ENCODE measurements at places on chromosomes 5 and 9. TPM values are rescaled to one million over a fixed set of nuclear protein-coding genes. Genes with fewer than 3 reads are reported as not detected.

RPP25L gene
- total RNA-seq, result 5.5 TPM

TAF1L gene
- total RNA-seq, result 0.78 TPM

CSF2 gene
- not detected for total RNA-seq

STK10 gene
- 9.8 TPM for total RNA-seq

DNA sequence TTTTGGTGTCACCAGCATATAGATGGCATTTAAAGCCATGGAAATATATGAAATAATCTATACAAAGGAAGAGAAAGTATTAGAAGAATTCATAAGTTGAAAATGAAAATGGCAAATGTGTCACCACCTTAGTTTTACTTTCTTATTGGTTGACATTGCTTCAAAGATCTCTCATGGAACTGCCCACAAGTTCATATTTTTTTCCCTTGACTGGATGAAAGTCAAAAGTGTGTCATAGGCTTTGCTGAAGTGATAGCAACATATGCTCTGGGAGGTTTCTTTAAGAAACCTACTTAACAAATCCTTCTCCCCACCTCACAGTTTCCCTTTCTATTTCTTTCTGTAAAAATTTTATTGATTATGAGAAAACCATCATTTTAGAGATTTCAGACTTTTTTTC is 127.2 kb downstream of the VPS13A start:
- no peak for DNase-seq

GRCh38 chr5:40871177-40871576 is 30.0 kb downstream of the CARD6 start:
- no peak for DNase-seq

DNA sequence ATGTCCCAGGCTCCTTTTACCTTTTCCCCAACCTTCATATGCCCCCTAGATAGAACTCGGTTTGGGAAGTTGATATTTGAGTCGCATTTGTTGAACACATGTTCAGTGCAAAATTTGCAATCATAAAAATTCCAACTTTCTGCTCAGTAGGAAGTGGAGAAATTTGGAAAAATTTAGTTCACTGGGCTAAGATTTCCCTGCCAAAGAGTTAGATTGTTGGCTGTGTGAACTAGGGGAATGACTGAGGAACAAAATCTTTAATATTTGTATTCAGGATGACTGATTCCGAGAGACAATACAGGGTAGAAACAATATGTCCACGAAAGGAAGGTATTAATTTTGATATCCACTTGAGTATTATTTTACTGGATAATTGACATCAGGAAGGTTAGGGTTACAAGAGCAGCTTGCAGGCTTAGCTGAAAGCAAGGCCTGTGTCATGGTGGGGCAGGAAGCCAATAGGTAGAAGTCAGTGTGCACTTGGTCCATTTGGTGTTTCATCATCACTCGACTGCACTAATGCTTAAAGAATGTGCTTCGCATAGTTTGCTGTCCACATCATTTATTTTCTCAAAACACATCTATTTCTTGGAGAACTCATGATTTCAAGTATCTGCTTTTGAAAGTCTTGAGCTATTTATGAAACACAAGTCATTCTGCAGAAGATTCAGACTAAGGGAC is 59.4 kb upstream of the GNA14 start:
- DNase-seq, result no peak

DNA sequence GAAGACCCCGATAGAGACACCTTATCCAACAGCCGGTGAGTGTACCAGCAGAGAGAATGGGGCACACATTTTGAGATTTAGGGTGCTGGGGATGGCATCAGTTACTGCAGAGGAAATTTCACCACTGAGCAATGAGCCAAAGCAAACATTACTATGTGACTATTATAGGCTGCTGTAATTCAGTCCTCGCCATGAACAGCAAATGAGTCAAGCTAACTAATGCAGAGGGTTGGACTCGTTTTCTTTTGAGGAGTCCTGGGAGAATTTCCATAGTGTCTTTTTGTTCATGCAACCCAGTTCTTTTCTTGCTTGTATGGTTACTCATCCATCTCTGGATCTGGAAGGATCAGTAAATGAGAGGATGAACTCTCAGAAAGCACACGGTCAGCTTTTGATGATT is 323.8 kb downstream of the PSAT1 start:
- DNase-seq, result no peak

- DNase-seq, result no peak
Observed at GRCh38 chr9:37382161-37382981, 40.1 kb upstream of the GRHPR start.
